ENCODE measurements at places on chromosomes 1 and 21. TPM values are rescaled to one million over a fixed set of nuclear protein-coding genes. Genes with fewer than 3 reads are reported as not detected.

- no peak overlapping the region for H3K4me3 ChIP-seq
- H3K4me1 ChIP-seq, result no peaks in the 10 kb centered on the region
- no peaks in the 10 kb centered on the region for H3K36me3 ChIP-seq
- no peaks in the 10 kb centered on the region for H3K27me3 ChIP-seq
Measured at GRCh38 chr1:181417915-181418314, 65.4 kb upstream of the CACNA1E start.

The SEMA6C gene
- total RNA-seq, result 6.4 TPM

The KIAA0040 gene
- 46.9 TPM for total RNA-seq

- no peaks in the 10 kb centered on the region for H3K4me1 ChIP-seq
- DNase-seq, result no peak
- no peak overlapping the region for H3K27ac ChIP-seq
- no peak overlapping the region for H3K4me3 ChIP-seq
- no peaks in the 10 kb centered on the region for H3K36me3 ChIP-seq
Measured at GRCh38 chr1:7658099-7658498, 113.0 kb upstream of the VAMP3 start.

All from lower lobe of right lung (tissue), 2 donors.